ENCODE measurements at places on chromosomes 6 and 20.

DNA sequence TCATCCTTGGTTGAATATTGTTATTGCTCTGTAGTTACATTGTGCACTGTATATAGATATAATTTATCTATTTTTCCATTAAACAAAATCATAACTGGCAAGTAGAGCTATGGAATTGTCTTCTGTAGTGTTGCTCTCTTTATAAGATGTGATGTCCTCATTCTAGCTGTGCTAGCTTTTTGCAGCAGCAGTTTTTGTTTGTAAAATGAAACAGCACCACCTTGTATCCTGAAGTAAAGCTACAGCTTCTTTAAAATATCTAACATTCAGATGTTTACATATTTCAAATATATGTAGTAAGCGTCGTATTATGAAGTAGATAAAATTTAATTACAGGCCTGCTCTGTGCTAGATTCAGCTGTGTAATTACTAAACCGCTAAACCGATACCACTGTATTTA, 328.8 kb upstream of the MANEA start:
- no peak for DNase-seq

DNA sequence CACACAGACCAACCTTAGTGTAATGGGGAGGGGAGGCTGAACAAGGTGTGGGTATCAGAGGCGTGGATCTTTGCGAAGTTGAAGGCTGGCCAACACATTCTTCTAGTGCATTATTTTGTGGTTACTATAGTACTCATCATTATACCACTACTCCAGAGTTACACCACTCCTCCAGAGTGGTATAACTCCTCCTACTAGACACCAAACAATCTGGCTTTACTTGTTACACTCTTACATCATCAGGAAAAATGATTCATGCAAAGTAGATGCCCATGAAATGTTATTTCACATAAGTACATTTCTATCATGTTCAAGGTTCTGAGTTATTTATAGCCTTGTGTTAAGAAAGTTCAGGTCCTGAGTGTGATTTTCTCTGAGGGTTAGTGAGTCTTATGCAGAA, 443.1 kb upstream of the OPRM1 start:
- DNase-seq = no peak

DNA sequence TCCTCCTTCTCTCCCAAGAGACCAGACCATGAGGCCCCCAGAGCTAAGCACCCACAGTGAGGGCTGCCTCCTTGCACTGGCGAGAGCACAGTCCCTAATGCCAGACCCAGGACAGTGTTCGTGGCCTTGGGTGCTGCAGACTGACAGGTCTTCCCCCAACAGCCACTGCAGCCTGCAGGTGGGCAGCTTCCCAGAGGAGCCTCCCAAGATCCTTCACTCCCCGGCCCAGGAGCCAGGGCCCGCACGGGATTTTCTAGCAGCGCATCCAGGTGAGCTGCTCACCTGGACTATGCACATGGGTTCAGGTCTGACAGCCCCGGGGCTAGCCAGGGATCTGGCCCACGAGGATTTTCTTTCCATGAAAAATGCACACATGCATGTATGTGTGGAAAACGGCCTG, 41.7 kb downstream of the SUMO4 start:
- no peak for DNase-seq

GRCh38 chr6:89430201-89430962, 2.6 kb upstream of the ANKRD6 start:
- DNase-seq = no peak

GRCh38 chr6:167968091-167968490, 29.4 kb upstream of the KIF25 start:
- no peak for DNase-seq

- no peak for DNase-seq
Measured at GRCh38 chr6:11929241-11929835, 82.8 kb upstream of the HIVEP1 start.

DNA sequence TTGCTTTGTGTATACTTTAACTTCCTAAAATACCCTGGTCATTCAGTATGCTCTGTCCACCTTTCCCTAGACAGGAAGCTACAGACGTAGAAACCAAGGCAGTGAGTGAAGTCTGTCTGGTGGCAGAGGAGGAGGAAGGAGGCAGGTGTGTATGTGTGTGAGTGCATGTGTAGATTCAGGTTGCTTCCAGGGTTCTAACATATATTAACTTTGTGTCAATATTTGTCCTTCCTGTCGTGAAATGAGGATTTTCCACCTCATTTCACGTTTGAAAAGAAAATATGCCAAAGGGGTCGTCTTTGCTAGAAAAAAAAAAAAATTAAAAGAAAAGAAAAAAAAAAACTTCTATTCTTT, 411.5 kb downstream of the PKHD1 start:
- DNase-seq = no peak

DNA sequence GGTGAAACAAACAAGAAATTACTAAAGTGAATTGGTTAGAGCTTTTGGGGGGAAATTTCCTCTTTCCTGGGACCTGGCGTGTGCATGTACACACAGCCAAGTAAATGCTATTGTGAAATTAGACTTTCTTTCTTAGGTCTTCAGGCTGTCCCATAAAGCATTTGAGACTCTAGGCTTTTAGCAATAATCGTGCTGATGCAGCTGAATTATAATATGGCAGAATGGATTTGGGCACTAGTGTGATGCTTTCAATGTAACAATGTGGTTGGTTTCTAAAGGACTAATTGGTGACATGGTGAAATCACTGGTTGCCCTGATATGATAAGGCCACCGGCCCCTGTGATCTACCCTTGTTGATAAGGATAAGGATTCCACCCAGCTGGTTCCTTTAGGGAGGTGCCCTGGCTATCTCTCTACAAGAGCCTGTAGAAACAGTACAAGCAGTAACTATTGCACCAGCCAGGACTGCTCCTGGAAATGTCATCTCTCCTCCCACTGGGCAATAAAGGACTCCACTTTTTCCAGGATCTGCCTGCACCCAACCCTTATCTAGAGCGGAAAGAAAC, 164.1 kb downstream of the TFAP2A start:
- no peak for DNase-seq

GRCh38 chr20:20089018-20089417, 36.7 kb downstream of the CFAP61 start:
- no peak for DNase-seq

DNA sequence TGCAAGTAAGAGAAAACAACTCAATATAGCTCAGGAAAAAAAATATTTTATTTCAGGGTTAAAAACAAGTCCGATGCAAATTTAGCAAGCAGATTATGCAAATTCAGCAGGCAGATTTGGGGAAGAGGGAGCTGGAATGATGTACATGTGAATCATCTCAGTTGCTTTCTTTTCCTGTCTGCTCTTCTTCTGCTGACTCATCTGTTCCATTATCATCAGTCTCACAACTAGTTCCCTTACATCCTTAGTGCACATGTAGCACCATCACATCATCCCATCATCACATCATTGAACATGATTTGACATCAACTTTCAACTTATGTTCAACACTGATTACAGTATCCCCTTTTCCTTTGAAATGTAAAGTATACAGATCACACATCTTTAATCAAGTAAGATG, 11.5 kb upstream of the DEFB113 start:
- DNase-seq = no peak

- DNase-seq = no peak
Measured at GRCh38 chr6:159487636-159488035, 205.4 kb downstream of the SOD2 start.

DNA sequence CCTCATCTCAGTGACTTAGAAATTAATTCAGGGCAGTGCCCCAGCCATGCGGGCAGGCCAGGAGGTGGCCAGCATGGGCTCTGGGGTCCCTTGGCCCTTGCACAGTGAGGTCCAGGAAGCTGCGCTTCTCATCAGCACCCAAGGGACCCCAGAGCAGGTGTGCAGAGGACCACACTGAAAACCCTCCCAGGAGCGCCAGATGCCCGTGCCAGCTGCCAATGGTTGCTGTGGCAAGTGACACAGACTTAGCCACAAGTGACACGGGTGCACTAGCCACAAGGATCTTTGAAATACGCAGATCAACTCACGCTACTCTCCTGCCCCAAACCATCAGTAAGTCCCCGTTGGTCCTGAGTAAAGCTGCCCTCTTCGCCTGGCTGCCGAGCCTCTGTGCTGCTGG, 88.1 kb downstream of the ERMARD start:
- no peak for DNase-seq

GRCh38 chr6:84653027-84653551, 111.3 kb downstream of the TBX18 start:
- no peak for DNase-seq

- DNase-seq = no peak
Measured at GRCh38 chr20:17747431-17747846, 47.7 kb downstream of the BANF2 start.

DNA sequence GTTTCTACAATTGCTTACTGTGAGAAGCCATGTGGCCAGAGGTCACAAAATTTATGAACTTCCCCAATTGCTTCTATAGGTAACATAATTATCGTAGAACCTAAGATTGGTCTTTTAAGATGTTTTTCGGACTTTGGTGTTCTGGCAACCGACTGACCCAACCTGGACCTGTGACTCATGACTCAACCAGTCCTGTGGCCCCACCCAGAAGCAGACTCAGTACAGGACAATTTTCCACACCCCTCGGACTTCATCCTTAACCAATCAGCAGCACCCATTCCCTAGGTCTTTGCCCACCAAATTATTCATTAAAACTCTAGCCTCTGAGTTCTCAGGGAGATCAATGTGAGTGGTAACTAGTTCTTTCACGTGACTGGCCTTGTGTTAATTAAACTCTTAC, 26.4 kb upstream of the AKAP12 start:
- no peak for DNase-seq

- no peak for DNase-seq
Measured at GRCh38 chr6:43810965-43811732, 41.1 kb downstream of the VEGFA start.

GRCh38 chr6:15674690-15675386, 12.0 kb upstream of the DTNBP1 start:
- DNase-seq = no peak

DNA sequence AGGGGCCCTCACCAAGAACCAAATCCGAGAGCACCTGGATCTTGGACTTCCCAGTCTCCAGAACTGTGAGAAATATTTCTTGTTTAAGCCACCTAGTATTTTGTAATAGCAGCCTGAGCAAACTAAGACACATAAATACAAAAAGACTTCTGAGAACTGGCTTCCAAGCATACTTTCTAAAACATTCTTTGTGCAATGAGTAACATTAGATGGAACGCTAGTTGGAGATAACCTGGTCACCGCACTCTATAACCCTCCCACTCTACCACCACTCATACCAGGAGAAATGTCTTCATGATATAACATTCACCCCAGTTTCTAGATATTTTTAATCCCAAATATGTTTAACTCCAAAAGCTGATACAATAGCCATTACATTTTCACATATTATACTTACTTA, 169.5 kb upstream of the THEMIS start:
- no peak for DNase-seq

- no peak for DNase-seq
Measured at GRCh38 chr20:2403291-2404052, 22.8 kb downstream of the TGM6 start.

- DNase-seq = no peak
Measured at GRCh38 chr6:34525431-34526175, 30.5 kb downstream of the SPDEF start.

DNA sequence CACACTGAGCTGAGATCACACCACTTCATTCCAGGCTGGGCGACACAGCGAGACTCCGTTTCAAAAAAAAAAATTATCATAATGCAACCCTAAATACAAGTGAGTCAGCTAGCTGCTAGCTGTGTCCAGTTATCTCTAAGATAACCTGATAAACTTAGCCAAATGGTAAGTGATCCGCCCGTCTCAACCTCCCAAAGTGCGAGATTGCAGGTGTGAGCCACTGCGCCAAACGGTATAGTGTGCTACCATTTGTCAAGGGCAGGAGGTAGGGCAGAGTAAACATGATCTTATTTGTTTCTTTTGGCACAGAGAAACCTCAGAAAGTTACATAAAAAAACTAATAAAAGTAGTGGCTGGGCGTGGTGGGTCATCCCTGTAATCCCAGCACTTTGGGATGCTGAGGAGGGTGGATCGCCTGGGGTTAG, 4.7 kb upstream of the C6orf132 start:
- no peak for DNase-seq

DNA sequence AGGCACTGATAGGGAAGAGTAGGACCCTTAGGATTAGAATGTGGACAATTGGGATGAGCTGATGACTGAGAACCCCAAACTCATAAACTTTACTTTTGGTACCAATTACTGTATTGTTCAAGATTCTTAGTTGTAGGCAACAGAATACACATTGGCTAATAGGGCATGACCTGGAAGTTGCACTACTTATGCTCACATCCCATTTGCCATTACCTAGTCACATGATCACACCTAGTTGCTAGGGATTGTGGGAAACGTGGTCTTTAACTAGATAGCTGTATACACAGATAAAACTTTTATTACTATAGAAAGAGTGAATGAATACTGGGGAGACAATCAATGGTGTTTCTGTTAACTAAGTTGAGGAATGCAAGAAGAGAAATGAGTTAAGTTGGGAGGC, 113.4 kb upstream of the AKIRIN2 start:
- DNase-seq = no peak

DNA sequence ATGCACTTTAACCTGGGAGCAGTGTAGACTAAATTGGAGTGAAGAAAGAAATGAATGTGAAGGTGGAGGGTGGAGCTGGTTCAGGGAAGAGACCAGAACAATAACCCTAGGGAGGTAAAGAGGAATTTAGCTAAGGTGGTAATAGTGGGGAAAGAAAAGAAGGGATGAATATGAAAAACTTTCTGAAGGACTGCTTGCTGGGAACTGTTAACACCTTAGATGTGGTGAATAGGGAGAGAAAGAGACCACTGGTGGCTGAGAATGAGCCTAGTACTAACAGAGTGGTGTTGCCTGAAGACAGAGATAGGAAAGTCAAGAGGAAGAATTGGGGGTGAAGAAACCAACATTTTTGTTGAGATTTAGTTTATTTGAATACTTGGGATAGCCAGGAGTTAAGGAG, 78.4 kb upstream of the HS3ST5 start:
- no peak for DNase-seq

- no peak for DNase-seq
Measured at GRCh38 chr6:150632785-150633485, 33.2 kb downstream of the PLEKHG1 start.

GRCh38 chr6:85449388-85449817, 480 bp upstream of the NT5E start:
- peak; percentile 78 for DNase-seq

GRCh38 chr6:113818578-113818977, 38.6 kb upstream of the MARCKS start:
- no peak for DNase-seq

DNA sequence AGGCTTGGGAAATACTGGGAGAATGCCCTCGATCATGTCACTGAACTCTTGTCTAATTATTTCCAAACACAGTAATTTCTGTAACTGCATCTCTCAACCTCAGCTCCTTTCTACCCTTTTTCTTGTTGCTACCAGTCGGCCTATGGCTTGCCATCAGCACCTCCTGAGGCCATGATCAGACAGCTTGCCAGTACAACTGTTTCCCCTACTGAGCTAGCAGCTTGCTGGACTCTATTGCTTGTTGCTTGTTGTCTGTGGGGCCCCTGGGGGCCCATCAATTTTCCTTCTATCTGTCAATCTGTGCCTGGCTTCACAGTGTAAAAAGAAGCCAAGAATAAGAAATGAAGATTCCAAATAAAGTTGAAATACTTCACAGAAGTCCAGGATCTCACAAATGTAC, 123.9 kb downstream of the OPN5 start:
- DNase-seq = no peak

GRCh38 chr6:63862486-63863198, 227.0 kb downstream of the PHF3 start:
- no peak for DNase-seq
